NCI-H524 (cell line): ENCODE measurements at places on chromosomes 2 and 18.

DNA sequence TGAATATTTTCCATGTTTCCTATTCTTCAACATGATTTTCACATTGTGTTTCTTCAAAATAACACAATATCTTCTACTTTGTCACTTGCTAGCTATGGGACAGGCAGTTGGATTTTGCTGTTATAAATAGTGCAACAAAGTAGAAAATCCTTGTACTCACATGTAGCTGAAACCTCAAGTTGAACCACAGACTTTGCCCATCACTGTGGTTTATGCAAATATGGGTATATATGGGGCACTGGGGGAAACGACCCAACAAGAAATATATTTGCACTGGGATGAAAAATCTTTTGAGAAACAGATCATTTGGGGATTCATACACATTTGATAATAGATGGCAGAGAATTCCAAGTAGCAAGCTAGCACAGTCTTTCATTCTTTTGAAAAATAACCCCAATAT, 486.3 kb upstream of the MAP2 start:
- no peak for DNase-seq

DNA sequence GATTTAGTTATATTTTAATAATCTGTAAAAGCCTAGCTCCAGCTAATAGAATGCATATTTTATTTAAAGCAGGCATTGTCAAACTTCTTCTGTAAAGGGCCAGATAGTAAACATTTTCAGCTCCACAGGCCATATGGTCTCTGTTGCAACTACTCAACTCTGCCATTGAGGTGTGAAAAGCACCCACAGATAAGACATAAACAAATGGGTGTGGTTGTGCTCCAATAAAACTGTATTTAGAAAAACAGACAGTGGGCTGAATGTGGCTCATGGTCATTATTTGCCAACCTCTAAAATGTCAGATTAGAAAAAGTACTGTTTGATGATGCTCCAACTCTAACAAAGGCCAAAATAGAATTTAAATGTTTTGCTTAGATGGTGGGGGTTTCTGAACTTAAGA, 519.9 kb downstream of the RNF144A start:
- DNase-seq = no peak

DNA sequence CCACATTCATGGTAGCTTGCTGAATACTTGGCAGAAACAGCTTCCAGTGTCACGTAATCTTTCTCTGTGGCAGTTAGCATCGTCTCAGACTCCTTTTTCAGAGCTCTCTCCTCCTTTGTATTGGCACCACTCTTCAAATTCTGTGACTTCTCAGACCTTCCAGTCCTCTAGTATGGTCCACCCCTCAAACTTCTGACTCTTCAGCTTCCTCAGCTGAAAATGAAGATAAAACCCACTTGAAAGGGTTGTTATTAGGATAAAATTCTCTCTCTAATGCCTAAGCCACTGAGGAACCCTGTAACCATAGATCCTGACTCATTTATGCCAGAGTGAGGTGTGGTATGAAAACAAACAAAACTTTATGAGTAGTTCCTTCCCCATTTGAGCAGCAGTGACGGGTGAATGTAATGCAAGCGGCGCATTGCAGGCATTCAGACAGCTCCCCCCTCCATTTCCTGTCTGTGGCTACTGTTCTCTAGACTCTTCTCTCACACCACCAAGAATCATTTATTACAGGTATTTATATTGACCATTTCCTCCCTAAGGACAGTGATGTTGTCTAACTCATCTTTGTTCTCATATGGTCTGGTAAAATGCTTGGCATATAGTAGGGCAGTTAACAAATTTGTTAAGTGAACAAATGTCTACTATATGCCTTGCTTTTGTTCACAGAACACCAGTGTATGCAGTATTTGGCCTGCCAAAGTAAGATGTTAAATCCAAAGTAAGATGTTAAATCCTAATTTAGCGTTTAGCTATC, 35.3 kb downstream of the GALNT1 start:
- DNase-seq = no peak

GRCh38 chr2:99386011-99386410, 48.8 kb downstream of the EIF5B start:
- no peak for DNase-seq

DNA sequence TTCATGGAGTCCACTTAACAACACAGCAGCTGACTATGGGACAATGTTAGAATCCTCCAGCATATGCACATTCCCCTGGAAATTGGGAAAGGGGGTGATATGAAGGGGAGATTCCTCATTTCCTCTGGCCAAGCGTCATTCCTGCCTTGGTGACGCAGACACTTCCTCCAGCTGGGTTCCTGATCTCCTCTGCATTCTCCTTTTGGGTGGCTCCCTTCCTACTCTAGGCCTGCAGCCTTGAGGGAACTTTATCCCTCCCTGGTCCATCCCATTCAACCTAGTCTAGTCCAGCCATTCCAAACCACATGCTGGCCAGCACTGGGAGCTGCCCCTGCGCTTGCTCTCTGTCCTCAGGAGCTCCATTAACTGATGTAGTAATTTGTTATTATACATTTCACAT, 216.8 kb downstream of the VAPA start:
- no peak for DNase-seq

- no peak for DNase-seq
Measured at GRCh38 chr2:104786821-104787220, 67.1 kb upstream of the POU3F3 start.

DNA sequence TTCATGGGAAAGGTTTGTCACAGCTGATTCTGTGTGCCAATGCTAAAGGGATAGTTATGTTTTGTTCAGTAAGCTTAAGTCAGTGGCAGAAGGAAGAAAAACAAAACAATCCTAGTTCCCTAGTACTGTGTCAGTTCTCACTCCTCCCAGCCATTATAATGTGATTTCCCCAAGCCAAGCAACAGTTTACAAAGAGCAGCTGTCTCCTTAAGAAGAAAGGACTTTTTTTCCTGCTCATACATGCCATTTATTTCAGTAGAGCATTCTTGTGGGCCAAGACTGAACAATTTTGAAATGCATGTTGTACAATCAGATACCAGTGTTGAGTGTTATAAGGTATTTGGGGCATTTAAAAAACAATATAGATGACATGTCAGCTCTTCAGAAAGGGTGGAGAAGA, 52.1 kb downstream of the NEMP2 start:
- DNase-seq = no peak

DNA sequence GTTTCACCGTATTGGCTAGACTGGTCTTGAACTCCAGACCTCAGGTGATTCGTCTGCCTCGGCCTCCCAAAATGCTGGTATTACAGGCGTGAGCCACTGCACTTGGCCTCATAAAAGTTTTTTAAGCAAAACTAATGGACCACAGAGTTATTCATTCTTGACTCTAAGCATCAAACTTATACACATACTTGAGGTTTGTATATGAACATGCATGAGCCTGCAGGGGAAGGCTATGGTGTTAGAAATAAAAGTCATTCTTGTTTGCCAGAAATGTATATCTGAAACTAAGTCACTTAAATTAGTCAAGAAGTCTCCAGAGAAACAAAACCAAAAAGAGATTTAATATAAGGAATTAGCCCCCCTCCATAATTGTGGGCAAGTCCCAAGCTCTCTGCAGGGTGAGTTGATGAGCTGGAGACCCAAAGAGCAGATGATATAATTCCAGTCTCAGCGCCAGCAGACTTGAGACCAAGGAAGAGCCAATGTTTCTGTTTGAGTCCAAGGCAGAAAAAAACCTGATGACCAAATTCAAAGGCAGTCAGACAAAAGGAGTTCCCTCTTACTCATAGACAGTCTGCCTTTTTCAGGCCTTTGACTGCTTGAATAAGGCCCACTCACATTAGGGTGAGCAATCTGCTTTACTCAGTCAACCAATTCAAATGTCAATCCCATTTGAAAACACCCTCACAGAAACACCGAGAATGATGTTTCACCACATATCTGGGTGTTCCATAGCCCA, 69.0 kb upstream of the DSG1 start:
- no peak for DNase-seq

GRCh38 chr2:207150284-207150683, 15.5 kb downstream of the KLF7 start:
- DNase-seq = no peak

- DNase-seq = no peak
Measured at GRCh38 chr2:203648273-203648672, 58.2 kb upstream of the CD28 start.

DNA sequence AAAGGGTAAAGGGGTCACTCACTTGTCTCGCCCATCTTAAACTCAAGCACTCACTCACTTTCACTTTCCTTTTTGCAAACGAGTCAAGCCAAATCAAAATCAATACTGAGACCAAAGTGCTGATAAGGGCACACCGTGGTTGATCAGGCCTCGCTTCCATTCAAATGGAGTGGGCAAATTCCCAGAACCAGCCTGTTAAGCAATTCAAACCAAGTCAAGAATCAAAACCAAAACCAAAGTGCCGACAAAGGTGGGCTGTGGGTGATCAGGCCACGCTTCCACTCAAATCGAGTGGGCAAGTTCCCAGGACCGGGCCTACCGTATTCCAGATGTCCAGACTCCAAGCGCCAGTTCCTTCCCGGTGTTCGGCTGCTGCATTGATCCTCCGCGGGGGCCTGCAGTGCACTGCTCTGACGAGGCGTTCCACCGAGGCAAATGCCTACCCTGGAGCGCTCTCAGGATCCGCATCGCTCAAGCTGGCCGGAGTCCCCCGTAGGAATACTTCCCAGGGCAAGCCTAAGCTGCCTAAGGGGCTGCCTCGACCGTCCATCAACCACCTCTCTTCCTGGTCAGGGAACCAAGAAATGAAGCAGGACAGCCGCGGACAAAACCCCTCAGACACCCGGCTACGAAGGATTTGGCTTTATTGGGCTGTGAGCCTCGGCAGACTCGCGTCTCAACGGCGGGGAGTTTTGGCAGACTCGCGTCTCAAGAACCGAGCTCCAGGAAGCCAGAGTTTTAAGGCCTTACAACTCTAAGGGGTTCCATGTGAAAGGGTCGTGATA, 89.9 kb upstream of the SLC1A4 start:
- DNase-seq = no peak

GRCh38 chr2:224870341-224870740, 154.2 kb upstream of the CCDC195 start:
- no peak for DNase-seq

GRCh38 chr18:45324495-45325113, 290.7 kb upstream of the SLC14A2 start:
- DNase-seq = no peak

DNA sequence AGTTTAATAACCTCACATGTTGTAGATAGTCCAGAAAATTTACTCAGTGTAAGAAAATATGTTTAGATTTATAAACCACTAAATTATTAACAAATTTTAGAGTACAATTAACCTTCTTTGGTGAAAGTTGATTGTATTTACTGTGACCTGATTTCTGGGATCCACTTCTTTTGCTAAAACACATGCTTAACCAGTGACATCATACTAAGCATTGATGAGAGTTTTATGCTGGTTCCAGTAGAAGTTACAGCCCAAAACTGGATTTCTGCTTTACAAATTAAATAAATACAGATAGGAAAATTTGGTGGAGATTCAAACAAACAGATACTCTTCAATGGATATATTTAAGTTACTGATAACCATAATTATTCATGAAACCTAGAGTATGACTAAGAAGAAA, 40.9 kb downstream of the RBBP8 start:
- no peak for DNase-seq

DNA sequence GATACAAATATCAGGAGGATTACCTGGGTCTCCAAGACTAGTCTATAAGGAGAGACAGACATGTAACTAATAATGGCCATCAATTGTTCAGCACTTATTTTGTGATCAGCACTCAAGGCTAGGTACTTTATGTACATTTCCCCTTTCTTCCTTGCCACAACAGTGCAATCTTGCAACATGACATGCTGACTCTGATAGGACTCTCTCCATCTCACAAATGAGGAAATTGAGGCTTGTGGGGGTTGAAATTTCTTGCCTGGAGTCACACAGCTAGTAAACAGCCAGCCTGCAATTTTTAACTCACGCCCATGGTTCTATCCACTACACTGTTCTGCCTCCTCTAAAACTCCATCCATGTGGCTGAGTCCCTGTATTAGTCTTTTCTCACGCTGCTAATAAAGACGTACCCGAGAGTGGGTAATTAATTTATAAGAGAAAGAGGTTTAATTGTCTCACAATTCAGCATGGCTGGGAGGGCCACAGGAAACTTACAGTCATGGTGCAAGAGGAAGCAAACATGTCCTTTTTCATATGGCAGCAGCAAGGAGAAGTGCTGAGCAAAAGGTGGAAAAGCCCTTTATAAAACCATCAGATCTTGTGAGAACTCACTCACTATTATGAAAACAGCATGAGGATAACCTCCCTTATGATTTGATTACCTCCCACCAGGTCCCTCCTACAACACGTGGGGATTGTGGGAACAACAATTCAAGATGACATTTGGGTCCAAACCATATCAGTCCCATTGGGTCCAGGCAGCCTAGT, 302.4 kb downstream of the PLCL1 start:
- DNase-seq = no peak

DNA sequence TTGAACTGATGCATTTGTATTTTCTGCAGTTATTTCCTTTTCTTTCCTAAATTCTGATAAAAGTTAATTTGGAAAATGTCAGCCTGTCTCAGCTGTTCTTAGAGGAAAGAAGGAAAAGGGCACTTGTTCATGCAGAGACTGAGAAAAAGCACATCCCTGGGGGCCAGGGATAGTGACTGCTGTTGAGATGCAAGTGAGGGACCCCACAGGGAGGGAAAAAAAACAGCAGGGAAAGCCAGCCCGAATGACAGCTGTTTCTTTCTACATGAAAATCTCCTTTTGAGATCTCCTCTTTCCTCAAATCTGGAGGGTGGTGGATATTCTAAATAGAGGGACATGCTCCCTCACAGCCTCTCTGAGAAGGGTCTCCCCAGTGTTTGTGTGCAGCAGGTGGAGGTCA, 14.0 kb upstream of the MTA3 start:
- peak; percentile 41 for DNase-seq

DNA sequence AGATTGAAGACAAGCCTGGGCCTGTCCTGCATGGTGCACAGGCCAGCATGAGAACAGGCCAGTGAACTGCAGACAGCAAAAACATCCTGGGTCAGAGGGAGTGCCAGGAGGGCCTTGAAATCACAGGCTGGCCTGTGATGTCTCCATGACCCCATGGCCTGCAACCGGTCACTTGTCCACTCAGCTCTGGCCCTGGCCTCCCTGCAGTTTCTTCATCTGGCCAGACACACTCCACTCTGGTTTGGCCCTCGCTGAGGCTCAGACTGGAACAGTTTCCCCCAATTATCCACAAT, 12.6 kb downstream of the CYRIA start:
- DNase-seq = no peak

DNA sequence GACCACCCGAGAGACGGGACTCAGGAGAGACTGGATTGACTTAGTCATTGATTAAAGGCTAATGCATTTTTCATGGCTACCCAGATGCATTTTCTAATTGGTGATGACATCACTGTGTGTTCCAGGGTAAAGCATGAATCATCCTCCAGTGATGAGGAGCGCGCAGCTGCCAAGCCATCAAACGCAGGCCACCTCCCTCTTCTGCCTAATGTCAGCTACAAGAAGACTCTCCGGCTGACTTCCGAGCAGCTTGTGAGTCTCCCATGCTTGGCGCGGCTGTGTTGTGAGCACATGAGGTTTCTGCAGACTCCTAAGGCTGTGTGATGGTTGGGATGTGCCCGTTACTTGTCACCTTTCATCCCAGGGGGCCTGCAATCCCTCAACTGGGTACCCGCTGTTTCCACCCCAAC, 56.4 kb downstream of the LPIN1 start:
- no peak for DNase-seq

- peak; percentile 68 for DNase-seq
Measured at GRCh38 chr2:28347193-28347592, 45.5 kb upstream of the FOSL2 start.

GRCh38 chr18:30439174-30439573, 603.4 kb downstream of the DSC3 start:
- DNase-seq = no peak

GRCh38 chr2:30428348-30428662, 18.7 kb upstream of the LCLAT1 start:
- no peak for DNase-seq
